ENCODE measurements at places on chromosomes 7 and 10.

- DNase-seq: no peak
Observed at GRCh38 chr10:75408911-75409885, 7.6 kb upstream of the ZNF503 start.

- no peak for DNase-seq
Observed at GRCh38 chr10:10642751-10643150, 374.9 kb upstream of the CELF2 start.

DNA sequence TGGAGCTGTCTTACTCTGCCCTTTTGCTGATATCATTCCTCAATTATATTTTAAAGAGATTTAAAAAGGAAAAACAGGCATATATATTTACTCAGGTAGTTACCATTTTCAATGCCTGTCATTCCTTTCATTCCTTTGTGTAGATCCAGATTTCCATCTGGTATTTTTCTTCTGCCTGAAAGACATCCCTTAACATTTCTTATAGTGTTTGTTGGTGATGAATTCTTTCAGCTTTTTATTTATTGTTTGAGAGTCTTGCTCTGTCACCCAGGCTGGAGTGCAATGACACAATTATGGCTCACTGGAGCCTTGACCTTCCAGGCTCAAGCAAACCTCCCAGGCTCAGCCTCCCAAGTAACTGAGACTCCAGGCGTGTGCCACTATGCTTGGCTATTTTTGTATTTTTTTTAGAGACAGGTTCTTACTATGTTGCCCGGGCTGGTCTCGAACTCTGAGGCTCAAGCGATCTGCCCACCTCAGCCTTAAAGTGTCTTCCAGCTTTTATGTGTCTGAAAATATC, 5.6 kb upstream of the POM121 start:
- DNase-seq: no peak

- no peak for DNase-seq
Observed at GRCh38 chr10:71326464-71326881, 7.4 kb downstream of the SLC29A3 start.

GRCh38 chr10:132493246-132493755, 44.3 kb upstream of the INPP5A start:
- DNase-seq: no peak

GRCh38 chr10:23197416-23197861, 5.3 kb downstream of the PTF1A start:
- DNase-seq: no peak

DNA sequence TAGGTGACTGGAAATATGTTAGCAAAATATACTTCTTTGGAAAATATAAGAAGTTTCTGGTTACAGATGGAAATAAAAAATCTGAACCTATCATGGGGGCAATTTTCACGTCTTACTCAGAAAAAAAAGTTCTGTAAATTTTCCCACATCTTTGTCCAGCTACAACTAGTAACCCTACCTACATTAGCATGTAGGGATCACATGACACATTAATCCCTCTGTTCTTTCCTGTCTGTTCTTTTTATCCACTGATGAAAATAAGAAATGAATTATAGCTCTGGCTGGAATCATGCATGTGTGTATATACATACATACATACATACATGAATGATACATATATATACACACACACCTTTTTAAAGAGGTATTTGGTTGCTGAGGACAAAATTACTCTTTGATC, 3.6 kb upstream of the FAM53B start:
- no peak for DNase-seq

DNA sequence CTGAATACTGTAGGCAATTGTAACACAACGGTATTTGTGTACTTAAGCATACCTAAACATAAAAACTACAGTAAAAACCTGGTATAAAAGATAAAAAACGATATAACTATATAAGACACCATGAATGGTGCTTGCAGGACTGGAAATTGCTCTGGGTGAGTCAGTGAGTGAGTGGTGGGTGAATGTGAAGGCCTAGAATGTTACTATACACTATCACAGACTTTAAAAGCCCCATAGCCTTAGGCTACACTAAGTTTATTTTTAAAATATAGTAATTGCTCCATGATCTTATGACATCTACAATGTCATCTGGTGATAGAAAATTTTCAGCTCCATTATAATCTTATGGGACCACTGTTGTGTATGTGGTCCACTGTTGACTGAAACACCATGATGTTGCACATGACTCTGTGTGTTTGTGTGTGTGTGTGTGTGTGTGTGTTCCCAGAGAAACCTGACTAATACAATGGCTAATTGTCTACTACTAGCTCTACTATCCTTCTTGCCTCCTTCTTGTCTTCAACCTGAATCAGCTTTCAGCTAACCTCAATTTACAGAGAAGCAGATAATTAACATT, 27.6 kb upstream of the PRPF18 start:
- DNase-seq: no peak

DNA sequence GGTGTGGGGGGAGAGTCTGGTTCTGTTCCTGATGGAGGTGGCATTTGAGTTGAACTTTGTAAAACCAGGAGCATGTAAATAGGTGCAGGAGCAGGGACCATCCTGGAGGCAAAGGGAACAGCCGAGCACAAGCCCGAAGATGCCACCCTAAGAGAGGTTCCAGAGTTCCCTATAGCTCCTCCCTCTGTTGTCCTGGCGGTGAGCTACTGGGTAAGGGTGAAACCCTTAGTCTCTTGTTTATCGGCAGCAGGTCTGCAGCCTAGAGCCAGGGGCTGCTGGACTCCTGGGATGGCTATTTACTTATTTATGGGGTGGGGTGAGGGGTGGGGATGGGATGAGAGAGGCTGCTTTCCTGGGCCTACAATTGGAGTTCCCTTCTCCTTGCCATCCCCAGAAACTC, 6.5 kb upstream of the LBX1 start:
- DNase-seq: no peak

- no peak for DNase-seq
Observed at GRCh38 chr10:62694537-62695126, 109.9 kb upstream of the ADO start.

All from activated CD8-positive, alpha-beta memory T cell treated with anti-CD3 and anti-CD28 coated beads for 1 hour (primary cell).